ENCODE measurements at places on chromosomes 2 and 18.

DNA sequence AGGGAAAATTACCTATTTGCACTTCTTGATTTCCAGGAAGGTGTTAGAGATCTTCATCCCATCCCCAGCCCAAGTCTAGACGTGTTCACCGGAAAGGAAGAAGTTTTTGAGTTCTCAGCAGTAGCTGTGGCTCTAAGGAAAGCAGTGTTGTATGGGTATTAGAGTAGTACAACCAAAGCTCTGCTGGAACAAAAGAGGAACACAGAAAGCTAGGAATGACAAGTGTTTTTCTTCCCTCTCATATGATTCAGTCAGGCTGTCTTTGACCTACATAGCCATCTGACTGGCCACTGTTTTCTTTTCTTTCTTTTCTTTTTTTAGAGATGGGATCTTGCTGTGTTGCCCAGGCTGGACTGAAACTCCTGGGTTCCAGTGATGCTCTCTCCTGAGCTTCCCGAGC, 82.7 kb upstream of the SLC39A10 start:
- no peak for DNase-seq

DNA sequence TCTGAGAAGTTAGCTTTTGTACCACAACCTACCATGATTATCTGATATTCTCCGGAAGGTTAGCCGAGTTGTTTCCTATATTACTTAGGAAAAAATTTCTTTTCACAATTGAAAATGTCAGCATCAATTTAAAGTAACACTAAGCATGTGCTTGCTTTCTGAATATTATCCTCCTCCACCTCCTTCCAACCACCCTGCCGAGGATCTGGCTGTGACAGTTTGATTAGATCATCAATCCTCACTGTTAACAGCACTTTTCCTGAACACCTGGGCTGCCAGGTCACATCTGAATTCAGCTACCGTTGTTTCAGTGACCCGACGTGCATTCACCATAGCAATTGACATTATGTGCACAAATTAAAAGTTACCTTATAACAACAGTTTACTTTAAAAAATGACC, 207.0 kb downstream of the ZNF407 start:
- DNase-seq = no peak

DNA sequence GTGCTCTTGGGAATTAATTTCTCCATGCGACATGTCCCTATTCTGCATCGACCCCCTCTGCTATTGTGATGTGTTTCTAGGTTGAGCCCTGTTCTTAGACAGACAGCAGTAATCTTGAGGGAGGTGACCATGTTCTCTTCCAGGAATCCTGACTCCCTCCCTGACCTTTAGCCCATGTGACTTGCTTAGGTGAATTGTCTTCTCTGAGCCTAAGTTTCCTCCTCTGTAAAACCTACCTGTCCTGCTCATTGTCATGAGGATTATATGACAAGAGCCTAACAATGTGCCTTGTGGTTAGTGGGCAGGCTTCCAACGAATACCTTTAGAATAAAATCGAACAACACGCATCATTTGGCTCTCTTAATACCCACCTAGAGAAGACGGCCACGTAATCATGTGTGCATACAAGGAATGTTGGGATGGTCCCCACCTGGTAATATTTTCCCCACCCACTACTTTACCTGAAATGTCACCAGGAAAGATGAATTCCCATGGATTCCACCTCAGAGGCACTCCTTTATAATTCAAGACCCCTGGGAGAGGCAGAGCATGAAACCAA, 59.8 kb downstream of the HAUS1 start:
- no peak for DNase-seq

DNA sequence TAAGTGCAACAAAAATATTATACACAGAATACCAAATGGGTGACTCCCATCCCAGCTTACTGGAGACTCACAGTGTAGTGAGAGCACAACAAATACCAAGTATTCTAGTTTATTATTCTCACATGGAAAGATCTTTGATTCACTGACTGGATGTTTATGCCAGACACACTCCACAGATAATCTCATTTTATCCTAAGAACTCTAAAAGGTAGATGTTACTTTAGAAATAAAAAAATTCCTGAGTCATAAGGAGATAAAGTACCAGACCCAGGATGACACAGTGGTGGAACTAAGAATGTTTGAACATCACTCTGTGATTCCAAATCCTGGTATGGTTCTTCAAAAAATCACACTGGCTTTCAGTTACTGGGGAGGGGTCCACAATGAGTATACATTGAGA, 136.2 kb downstream of the CDH2 start:
- no peak for DNase-seq

- no peak for DNase-seq
Observed at GRCh38 chr2:205797866-205798265, 115.6 kb downstream of the NRP2 start.

DNA sequence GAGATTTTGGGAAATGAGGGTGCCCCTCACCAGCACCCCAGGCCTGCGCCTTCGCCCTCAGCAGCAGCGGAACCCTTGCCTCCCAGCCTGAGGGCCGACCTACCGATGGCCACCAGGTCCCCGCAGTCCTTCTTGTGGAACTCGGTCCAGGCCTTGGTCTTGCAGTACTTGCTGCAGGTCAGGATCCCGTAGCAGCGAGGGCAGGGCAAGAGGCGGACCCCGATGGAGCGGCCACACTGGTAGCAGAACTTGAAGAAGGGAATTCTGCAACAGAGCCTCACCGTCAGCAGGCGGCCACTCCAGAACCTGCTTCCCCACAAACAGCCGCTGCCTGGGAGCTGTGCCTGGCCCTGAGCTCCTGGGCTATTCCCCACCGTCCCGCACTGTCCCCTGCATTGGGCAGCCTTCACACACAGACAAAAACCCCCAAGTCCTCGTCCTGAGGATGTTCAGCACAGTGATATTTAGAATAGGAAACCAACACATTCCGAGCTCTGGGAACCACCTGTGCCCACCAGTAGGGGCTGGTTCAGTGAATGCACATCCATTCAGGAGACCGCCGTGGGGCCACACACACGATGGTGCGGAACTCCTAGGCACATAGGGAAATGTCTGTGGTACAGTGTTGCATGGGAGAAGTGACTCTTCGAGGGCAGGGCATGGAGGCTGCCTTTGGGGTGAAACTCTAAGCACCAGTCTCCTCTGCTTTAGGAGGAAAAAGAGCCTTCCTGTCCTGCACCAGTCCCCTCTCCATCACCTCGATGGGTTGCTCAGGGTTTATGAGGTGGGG, 45.6 kb downstream of the GPC1 start:
- no peak for DNase-seq

DNA sequence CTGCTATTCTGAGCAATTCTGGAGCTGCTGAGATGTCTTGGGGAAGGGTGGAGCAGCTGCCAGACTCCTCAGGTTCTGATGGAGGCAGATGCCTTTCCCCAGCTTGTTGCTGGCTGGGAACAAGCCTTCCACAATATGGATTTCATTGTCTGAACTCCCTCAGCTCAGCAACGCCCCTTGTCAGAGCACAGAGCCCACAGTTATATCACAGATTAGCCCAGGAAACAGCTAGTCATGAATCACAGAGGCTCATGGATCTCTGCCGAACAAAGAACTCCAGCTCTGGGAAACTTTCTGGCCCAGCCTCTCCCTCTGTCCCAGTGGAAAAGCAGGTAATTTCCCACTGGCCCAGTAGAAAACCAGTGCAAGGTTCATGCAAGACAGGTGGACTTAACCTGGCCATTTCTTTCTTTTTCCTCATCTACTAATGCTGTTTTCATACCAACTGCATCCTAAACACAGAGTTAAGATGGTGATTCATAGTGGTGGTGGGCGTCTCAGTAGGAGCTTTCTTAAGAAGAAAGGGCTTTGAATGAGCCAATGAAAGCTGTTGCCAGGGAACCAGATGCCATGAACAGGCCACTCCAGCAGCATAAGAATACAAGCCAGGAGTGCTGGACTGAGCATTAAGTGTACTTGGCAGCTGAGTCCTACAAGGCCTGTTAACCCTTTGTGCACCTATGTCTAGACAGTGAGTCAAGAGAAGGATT, 8.7 kb upstream of the KIAA2012 start:
- no peak for DNase-seq

GRCh38 chr2:239330836-239331235, 70.0 kb downstream of the HDAC4 start:
- no peak for DNase-seq

GRCh38 chr2:167595839-167596471, 651.4 kb downstream of the STK39 start:
- DNase-seq = no peak

- DNase-seq = no peak
Observed at GRCh38 chr18:21163647-21164547, 52.3 kb upstream of the ROCK1 start.

GRCh38 chr2:6947929-6948676, 30.9 kb downstream of the RNF144A start:
- no peak for DNase-seq

DNA sequence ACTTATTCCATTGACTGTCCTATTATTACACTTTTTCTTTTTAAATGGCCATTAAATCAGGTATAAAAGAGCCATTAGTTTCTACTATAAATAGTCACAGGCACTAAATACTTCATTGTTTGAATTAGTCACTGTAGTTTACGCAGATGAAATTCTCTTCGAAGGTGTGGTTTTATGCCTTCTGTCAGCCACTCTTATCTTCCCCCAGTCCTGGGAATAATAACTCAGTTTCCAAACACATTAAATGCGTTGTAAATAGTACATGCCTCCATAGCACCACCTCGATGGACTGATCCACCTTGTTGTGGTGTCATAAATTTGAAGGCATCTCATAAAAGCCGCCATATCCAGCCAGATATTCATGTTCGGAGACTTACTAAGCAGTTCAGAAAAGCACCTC, 72.1 kb upstream of the PARD3B start:
- DNase-seq = no peak

- no peak for DNase-seq
Observed at GRCh38 chr2:111239581-111240249, 119.0 kb downstream of the BCL2L11 start.

- no peak for DNase-seq
Observed at GRCh38 chr2:23128684-23129292, 256.2 kb upstream of the KLHL29 start.

DNA sequence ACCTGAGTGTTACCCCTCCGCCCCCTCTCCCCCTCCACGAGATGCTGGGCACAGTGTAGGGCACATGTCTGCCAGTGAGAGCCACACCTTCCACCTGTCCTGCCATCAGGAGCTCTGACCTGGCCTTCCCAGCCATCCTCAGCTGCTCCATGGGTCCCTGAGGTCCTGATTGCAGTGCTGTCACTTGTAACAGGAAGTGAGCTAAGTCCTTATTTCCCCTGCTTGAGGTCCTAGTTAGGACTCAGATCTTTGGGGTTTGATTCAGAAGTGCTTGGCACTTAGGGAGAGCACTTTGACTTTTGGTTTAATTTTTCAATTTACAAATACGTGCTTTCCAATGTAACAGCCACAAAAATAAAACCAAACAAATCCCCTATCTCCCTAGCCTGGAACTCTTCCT, 125.5 kb downstream of the WDSUB1 start:
- DNase-seq = no peak

DNA sequence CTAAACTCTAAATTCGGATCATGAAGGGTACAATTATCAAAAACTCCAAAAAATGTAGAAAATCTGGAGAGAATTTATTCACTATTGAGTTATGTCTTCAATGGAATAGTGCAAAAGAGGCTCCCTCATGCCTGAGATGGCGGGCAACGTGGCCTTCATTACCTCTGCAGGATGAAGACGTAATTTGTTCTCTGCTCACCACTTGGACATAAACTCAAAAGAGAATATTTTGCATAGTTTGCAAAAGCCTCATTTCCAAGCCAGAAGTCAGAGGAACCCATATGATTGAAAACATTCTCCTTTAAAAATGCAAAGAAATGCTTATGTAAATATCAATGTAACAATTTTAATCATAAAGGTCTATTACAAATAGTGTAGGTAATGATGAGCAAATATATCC, 58.7 kb downstream of the SLC25A12 start:
- no peak for DNase-seq

- no peak for DNase-seq
Observed at GRCh38 chr2:127205218-127206125, 14.6 kb downstream of the CYP27C1 start.

DNA sequence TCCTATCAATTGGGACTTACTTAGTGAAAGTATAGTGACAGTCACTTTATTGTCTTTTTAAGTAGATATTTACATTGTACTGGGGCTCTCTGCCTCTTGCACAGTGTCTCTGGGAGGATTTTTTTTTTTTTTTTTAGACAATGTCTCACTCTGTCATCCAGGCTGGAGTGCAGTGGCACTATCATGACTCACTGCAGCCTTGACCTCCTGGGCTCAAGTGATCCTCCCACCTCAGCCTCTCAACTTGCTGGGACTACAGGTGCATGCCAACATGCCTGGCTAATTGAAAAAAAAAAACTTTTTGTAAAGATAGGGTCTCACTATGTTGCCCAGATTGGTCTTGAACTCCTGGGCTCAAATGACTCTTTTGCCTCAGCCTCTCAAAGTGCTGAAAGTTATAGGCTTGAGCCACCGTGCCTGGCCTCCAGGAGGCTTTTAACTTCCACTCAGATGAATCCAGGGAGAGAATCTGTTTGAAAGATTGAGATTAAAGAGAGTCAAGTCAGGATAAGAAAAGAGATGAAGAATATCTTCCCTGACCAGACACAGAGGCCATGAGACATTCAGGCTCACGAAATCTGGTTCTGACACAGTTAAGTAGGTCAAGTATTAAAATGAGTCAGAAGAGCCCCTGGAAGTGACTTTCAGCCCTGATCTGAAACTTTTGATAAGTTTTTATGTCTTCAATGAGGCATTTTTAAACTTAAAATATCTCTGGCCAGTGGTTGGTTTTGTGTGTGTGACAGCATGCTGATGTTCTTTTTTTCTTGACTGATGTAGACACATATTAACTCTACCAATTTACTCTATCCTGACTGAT, 18.3 kb downstream of the ARHGEF33 start:
- DNase-seq = no peak
